ENCODE measurements at places on chromosomes 2 and 18.
A peak's percentile ranks its signal among the peaks of the same experiment; 100 is the strongest.

DNA sequence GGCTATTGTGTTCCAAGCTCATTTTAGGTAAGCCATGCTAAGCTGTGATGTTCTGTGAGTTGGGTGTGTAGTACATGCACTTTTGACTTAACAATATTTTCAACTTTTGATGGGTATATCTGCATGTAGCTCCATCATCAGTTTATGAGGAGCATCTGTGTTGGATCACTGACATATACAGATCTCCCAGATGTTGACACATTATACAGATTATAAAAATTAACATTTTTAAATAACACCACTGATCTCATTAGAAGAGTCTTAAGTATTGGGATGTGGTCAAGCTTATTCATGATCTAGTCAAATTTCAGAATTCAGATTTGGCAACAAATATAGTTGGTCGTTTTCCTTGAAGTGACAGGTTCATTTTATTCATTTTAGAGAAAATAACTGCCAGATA is 51.7 kb downstream of the CAB39 start:
- no peak for DNase-seq

- DNase-seq, result no peak
These were observed 149.4 kb upstream of the KLF7 start for GRCh38 chr2:207315131-207315530.

- peak; percentile 85 for DNase-seq
These were observed 75.5 kb upstream of the ZNF532 start for GRCh38 chr18:58788971-58789875.

DNA sequence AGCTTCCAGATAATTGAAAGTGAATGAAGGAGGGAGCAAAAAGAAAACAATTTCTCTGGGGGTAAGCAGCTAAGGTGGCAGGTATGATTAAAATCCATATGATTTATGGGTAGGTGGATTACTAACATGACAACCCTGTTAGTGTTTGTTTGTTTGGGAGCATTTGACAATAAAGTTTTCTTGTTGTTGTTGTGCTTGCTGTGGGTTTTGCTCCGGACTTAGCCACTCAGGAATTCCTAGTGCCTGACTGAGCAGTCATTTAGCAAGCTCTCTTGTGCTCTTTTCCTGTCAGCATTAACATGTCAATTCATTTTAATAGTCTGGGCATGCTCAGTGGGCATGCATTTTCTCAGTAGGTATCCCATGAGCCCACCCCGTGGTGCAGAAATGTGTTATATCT is 674.8 kb upstream of the ZEB2 start:
- DNase-seq, result no peak
